ENCODE measurements at places on chromosomes 2 and 18.

GRCh38 chr2:106970471-106971261, 84.7 kb upstream of the ST6GAL2 start:
- DNase-seq: peak; percentile 38

GRCh38 chr18:10488017-10488416, 33.6 kb downstream of the APCDD1 start:
- DNase-seq: no peak

GRCh38 chr2:237639836-237640220, 12.4 kb downstream of the LRRFIP1 start:
- DNase-seq: peak; percentile 45

GRCh38 chr18:54938506-54938905, 20.8 kb downstream of the CCDC68 start:
- DNase-seq: no peak

DNA sequence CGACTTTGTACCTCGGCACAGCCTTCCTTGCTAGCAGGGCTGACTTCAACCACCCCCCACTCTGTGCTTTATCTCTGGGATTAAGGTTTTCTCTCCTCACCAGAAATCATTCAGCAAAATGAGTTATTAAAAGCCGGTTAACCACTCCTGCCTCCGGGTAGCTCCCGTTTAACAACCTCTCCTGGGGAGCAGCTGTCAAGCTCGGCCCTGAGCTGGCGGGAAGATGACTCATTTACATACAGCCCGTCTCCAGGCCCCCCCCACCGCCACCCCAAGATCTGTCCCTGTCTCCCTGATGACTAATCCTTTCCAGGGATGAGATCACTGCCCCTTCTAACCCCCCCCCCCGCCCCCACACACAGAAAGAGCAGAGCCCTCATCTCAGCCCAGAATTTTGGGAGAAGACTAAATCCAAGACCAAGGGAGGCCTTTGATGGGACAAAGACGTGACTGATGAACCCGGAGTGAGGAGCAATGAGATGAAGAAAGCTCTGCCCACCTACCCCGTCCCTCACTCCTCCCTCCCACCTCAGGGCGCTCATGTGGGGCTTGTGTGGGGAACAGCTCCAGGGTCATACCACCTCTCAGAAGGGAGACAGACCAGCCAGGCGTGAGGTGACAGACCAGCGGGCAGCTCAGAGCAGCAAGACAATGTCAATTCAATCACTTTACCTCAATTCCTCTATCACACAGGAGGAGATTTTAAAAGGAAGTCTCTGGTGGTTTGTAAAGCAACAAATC, 131.4 kb downstream of the MSH2 start:
- peak; percentile 84 for DNase-seq

All from RCC 7860 (cell line).